ENCODE measurements at places on chromosomes 13 and 19. TPM values are rescaled to one million over a fixed set of nuclear protein-coding genes. Genes with fewer than 3 reads are reported as not detected.

- peak; percentile 8 for DNase-seq
These were observed 529 bp downstream of the LONP1 start for GRCh38 chr19:5719274-5719960.

GRCh38 chr19:30512176-30513081 lies 140.2 kb downstream of the ZNF536 start:
- DNase-seq = no peak

GRCh38 chr13:33176526-33176925 lies 109.0 kb downstream of the STARD13 start:
- no peak for DNase-seq

DNA sequence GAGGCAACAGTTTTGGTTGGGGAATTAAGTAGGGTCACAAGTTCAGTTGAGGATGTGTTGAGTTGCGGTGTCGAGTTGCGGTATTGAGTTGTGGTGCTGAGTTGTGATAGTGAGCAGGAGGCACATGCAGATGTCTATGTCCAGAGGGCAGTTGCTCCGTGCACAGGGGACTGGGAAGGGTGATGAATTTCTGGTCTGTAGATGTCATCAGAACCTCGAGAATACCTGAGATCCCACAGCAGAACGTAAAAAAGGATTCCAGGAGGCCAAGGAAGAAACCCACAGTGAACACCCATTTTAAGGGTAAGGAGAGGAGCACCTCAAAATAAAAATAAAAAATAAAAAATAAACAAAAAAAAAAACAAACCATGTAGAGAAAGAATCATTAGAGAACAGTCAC lies 354.4 kb upstream of the ARGLU1 start:
- DNase-seq = no peak

GRCh38 chr13:49320975-49321374 lies 73.2 kb downstream of the CDADC1 start:
- DNase-seq = no peak

DNA sequence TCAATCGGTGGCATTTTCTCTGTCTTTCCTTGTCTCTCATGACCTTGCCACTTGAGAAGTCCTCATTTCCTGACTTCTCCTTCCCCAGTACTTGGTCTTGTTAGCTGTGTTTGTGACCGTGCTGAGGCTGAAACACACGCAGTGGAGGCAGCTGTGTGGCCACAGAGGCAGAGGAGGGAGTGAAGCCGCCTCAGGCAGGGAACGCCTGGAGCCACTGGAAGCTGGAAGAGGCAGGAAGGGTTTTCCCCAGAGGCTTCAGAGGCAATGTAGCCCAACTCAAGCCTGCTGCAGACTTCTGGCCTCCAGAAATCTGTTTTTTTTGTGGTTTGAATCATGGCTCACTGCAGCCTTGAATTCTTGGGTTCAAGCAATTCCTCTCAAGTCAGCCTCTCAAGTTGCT lies 29.2 kb upstream of the ARGLU1 start:
- DNase-seq = no peak

DNA sequence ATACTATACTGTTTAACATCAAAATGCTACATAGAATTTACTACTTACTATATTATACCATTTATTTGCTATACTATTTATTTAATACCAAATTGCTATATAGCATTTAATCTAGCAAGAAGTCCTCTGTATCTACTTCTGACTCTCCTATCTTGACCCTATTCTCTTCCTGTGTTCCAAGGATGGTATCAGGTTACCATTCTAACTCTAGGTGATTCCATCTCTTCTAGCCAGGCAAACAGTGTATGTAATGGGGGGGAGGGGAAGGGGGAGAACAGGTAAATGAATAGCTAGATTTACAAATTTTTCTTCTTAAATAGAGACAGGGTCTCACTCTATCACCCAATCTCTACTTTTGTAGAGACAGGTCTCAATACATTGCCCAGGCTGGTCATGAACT lies 200.3 kb downstream of the DIAPH3 start:
- no peak for DNase-seq

DNA sequence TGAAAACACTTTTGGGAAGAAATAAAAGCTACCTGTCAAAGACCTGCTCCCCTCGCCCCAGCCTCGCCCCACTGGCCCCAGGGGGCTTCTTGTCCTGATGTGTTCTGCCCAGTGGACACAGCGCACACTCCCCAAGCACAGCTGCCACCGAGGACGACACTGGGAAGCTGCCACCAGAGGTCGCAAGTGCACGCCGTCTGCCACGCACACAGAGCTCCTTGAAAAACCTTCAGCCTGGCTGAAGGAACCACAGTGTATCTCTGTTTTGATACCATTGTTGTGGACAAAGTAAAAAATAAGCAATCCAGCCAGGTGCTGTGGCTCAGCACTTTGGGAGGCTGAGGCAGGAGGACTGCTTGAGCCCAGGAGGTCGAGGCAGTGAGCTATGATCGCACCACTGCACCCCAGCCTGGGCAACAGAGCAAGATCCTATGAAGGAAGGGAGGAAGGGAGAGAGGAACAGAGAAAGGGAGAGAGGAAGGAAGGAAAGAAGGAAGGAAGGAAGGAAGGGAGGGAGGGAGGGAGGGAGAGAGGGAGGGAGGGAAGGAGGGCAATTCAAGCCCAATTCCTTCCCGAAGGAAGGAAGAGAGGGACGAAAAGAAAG lies 57.3 kb downstream of the CEBPG start:
- DNase-seq = peak; percentile 37

DNA sequence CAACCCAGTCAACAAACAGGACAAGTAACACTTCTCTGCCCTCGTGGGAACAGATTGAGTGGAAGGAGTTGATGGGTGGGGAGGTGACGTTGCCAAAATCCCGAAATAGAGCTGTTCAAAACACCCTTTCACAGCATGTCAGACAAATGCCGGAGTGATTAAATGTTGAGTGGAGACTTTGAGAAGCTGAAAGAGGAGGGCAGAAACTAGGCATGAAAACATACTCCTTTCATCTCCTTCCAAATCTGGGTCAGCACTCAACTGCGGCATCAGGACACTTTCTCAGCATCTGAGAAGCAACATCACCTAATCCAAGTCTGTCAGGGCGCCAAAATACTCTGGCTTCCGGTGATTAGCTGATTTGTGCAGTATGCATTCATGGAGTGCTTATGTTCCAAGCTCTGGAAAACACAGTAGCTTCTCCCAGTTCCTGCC lies 51.5 kb upstream of the MRI1 start:
- no peak for DNase-seq

DNA sequence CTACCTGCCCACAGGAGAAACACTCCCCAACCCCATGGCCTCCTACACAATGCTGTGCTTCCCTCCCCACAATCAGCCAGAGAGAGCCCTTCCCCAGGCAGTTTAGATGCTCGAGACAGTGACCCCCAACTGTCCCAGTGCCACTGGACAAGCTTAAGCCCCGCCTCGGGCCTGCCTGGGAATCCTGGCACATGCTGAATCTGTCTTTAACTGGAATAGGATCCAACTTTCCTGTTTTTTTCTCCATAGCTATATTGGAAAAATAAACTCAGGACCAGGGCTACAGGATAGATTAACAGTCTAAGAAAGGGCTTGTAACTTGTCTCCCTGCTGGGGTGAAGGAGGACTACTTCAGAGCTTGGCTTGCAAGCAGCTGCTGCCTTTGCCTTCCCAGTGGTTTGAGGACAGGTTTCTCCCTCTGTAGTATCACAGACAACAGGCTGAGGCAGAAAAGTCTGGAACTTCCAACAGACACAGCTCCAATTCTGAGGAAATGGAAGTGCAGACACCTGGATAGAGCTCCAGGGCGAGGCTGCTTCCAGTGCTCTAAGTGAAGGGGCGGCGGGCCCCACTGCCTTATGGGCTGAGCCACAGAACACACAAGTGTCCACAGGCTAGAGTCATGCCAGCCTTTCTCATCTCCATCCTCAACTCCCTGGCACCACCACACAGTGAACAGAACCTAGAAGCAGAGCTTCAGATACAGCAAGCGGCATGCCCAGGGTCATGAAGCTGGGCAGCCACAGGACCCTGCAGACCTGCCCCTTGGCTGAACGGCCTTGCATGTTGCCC lies 228.3 kb downstream of the TUBA3C start:
- DNase-seq = no peak

DNA sequence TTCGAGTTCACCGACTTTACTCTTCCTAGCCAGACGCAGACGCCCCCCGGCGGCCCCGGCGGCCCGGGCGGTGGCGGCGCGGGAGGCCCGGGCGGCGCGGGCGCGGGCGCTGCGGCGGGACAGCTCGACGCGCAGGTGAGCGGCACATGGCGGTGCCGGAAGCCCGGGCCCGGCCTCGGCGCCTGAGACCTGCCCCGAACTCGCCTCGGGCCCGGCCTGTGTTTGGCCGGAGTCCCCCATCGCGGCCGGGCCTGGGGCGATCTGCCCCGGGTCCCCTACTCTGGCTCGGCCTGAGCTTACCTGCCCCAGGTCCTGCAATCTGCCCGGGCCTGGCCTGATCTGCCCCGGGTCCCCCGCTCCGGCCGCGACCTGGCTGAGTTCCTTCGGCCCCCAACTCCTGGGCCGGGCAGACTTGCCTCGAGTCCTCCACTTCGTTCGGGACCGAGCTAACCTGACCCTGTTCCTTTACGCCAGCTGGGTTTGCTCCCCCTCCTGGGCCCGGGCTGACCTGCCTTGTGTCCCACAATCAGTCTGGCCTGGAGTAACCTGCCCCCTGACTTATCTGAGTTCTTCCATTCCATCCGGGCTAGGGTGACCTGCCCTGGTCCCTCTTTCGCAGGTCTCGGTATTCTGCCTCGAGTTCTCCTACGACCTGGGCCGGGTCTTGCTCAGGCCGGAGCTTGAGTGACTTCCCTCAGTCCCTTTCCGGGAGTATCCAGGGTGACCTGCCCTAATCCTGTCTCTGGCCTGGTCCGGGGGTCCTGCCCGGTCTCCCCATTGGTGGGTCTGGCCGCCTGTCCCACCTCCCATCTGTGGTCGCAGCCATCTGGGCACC lies 764 bp downstream of the UPF1 start:
- peak; percentile 8 for DNase-seq

- no peak for DNase-seq
These were observed 45.9 kb downstream of the SPTBN4 start for GRCh38 chr19:40512473-40513344.

GRCh38 chr19:52258426-52258825 lies 11.0 kb upstream of the ZNF766 start:
- DNase-seq = no peak

- no peak for DNase-seq
These were observed 1528.0 kb downstream of the SLITRK5 start for GRCh38 chr13:89199138-89199537.

GRCh38 chr19:31570718-31571117 lies 221.5 kb upstream of the TSHZ3 start:
- DNase-seq = no peak

SIGLEC5 gene
- total RNA-seq = not detected

ZFP14 gene
- 1.7 TPM for total RNA-seq

TMEM59L gene
- 0.17 TPM for total RNA-seq

KLK1 gene
- total RNA-seq = 2.5 TPM

SLC10A2 gene
- not detected for total RNA-seq

SLC17A7 gene
- 0.16 TPM for total RNA-seq

CBY2 gene
- total RNA-seq = not detected

PLIN5 gene
- not detected for total RNA-seq

ZNF491 gene
- total RNA-seq = 0.54 TPM

IGFL3 gene
- total RNA-seq = not detected
